ENCODE measurements at places on chromosomes 3 and 15.
A peak's percentile ranks its signal among the peaks of the same experiment; 100 is the strongest.

DNA sequence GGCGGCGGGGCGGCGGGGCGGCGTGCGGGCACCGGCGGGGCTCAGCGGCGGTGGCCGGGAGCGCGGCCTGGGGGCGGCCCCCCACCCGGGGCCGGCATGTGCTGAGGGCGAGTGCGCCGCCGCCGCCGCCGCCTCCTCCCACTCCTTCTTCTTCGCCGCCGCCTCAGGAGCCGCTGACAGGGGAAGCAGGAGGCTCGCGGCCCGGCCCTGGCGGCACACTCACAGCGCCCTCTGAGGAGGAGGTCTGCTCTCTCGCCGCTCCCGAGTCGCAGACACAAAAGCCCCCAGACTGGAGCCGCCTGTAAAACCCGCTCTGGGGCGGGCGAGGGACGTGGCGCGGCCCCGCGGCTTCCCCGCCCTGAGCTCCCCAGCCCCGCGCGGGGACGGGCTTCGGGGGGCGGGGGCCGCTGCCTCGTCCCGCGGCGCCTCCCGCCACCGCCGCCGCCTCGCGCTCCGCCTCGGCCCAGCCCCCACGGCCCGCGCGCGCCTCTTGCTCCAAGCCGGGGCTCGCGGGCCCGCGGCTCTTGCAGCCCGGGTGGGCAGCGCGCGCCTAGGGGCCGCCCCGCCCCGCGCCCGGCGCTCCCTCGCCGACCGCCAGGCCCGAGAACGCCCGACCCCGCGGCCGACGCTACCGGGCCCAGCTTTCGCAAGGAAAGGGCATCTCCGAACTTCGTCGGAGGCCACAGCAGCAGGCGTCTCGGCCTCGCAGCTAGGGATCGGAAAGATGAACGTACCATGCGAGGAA, at the start of gene PYGO1:
TSS of gene PYGO1 (minus strand) at position 276 of the 745 bp plus-strand sequence. CDS start 462 bp downstream, outside the sequence.
- no peak for DNase-seq

DNA sequence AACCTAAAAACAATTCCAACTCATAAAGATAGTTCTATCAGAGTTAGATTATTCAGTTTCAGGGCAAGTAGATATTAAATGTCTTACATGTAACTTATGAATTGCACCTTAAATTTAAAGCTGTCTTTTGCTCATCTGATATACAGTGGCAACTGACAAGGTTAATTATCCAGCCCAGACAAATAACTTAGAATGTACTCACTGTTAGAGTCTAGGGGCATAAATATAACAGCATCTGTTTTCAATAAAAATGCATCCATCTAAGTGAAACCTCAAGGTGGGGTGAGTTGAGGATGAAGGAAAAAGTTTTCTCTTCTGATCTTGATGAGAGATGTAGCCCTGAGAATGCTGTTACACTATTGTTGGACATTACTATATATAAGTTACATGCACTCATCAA, 112.6 kb downstream of the FBN1 start:
- no peak for DNase-seq

DNA sequence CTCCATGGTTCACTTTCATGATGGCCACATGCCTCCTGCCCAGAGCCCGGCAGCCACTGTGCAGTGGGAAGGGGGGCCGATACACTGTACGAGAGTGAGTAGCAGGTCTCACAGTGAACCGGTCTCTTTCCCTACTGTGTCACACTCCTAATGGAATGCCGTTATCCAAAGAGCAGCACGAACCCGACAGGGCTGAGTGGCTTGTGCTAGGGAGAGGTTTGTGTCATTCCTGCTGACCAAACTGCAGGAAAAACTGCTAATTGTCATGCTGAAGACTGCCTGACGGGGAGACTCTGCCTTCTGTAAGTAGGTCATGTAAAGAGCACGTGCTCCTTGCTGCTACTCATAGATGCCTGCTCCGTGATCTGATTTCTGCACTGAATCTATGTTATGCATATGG, 105.1 kb downstream of the ARPP21 start:
- no peak for DNase-seq

DNA sequence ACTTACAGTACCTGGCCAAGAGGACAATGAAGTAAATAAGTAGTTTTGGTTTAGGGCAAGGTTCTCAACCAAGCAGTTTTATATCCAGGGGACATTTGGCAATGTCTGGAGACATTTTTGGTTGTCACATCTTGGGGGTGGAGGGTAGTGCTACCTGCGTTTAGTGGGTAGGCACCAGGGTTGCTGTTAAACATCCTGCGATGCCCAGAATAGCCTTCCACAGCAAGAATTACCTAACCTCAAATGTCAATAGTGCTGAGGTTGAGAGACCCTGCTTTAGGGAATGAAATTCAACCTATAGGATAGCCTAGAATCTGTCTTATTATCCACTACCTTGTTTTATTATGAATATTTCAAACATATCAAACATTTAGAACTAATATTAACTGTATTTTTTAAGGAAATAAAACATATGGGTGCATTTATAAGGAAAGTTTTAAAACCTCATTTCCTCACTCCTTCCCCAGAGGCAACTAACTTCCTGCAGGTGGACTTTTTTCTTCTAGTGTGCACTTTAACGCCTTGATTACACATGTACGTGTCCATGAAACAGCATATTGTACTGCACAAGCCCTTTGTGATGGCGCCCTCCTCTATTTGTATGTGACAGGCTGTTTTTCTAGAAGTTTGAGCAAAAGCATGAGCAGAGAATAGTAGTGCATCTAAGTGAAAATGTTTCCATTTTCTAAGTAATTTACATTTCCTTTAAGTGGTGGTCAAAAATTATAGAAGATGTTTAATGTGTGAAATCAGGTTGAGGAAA, 57.1 kb downstream of the TRAK1 start:
- no peak for DNase-seq

DNA sequence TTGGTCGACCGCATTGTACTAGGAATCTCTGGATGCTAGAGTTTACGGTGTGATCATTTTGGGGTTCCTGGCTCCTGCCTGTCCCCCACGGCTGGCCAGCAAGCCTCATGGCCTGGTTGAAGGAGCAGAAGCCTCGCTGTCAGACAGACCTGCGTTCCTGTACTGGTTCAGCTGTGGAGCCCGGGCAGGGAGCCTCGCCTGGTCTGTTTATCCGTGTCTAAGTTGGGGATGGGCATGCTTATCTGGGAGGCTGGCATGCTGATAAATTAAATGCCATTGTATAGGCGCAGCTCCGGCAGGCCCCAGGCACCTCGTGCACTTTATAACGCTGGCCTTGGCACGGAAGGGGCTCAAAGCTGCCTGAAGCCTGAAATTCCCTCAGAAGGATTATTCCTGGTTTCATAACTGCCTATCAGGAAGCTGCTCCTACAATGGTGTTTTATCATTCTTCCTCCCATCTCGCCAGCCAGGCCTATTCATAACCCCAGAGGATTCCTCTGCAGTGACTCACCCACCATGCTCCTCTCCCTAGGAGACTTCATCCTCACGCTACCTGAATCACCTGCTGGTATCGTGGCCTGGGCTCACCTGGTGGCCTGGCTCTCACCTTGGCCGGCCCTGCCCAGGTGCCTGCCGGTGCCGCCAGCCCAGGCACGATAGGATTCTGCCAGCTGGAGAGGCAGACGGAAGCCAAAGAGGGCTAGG, 110.9 kb downstream of the ASB7 start:
- peak; percentile 86 for DNase-seq

DNA sequence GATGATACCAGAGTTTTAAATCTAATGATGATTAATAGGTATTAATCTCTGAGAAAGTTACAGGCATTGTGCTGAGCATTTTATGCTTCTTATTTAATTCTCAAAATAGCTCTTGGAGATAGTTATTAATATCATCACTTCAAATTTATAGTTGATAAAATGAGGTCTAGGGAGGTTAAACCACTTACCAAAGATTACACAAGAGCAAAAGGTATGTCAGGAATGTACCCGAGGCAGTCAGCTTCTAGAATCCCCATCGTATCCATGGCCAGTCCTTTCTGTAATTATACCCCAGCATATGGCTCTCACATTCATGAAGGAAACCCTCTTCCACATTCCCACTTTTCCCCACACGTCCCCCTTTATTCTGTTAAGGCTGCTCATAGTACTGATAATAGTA, 421.3 kb downstream of the PYDC2 start:
- DNase-seq = no peak

GRCh38 chr3:142028243-142028777, 121.0 kb downstream of the TFDP2 start:
- no peak for DNase-seq

Measured in HS-27A (cell line).